ENCODE measurements at places on chromosomes 13 and 19.

DNA sequence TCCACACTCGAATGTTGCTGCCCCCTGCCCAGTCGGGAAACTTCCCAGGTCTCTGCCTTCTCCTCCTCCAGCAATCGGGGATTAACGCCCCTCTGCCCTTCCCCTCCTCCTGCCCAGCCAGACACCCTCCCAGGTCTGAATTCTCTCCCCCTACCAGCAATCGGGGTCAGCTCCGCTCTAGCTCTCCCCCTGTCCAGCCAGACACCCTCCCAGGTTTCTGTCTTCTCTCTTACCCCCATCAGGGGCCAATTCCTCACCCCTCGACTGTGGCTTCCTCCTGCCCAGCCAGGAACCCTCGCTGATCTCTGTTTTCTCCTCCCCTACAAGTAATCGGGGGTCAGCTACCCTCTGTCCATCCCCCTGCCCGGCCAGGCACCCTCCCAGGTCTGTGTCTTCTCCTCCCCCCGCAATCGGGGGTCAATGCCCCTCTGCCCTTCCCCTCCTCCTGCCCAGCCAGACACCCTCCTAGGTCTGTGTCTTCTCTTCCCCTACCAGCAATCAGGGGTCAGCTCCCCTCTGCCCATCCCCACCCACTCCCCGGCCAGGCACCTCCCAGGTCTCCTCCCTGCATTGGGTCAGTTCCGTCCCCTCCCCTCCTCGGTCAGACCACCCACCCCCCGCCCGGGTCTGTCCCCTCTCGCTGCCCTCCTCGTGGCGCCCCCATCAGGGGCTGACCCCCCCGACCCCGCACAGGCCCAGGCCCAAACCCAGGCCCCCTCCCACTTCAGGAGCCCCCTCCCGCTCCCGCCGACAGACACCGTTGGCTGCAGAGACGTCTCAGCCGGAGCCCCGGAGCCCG lies 668 bp downstream of the ZFR2 start:
- no peak for DNase-seq

DNA sequence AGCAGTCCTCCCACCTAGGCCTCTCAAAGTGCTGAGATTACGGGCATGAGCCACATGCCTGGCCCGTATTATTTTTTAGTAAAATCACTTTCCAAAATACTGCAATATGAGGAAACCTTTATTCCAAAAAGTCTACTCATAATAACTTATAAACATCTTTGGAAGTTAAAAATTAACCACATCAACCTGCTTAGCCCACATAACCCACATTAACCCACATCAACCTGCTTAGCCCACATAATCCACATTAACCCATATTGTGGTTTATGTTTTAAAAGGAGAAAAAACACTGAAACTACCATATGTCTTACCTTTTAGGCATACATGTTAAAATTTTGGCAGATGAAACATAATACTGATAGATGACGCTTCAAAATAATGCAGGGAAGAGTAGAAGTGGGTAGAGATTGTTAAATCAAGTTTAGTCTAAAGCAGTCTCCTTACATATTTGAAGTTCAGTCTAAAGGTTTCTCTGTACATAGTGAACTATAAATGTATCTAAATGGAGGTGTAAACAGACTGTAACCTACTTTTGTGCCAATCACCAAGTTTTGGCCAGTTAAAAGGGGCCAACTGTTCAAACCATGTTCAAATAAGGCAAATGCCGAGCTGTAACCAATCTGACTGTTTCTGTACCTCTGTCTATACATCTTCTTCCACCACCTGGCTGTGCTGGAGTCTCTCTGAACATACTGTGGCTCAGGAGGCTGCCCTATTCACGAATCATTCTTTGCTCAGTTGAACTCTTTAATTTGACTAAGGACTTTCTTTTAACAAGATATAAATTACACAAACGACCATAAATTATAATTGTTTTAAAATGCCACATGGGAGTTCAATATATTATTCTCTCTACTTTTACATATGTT lies 14.5 kb downstream of the KPNA3 start:
- no peak for DNase-seq

DNA sequence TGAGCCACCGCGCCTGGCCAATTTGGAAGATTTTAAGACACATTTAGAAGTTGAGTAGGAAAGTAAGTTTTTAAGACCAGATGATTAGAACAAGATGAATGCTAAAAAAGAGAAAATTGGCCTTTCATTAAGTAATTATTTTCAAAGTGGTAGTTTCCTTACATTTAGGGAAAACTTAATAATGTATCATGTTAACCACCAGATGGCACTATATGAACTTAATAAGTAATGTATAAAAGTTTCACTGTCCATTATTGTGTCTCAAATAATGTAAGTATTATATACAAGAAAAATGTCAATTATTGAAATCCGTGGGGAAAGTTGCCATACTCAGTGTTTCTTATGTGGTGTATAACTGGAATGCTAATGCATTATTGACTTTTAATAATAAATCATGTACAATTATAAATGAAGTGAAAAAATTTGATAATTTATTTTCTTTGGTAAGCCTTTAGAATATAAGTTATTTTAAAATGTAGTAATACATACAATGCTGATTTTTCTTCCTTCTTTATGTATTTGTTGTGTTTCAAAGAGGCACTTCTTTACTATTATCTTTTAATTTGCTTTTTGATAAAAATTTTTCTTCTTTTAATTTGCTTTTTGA lies 29.2 kb downstream of the COG6 start:
- DNase-seq, result peak; percentile 47

GRCh38 chr19:35608251-35608650 lies 4.3 kb upstream of the HAUS5 start:
- no peak for DNase-seq

GRCh38 chr19:48637948-48638830 lies 1.0 kb upstream of the DBP start:
- peak; percentile 51 for DNase-seq

GRCh38 chr13:79448413-79448812 lies 32.5 kb upstream of the NDFIP2 start:
- DNase-seq, result no peak

DNA sequence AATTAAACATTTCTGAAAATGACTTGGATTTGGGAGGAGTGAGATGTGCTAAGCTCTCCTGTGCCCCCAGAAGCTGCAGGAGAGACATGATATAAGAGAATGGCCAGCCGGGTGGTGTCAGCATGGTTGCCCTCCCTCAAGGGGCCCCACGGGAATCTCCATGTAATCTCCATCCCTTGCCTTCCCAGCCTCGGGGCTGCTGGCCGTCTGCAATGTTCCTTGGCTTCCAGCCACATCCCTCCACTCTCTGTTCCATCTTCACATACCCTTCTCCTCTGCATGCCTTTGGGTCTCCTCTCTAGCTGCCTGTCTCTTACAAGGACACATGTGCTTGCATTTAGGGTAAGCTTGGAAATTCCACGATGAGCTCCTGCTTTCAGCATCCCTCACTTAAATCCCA lies 172.0 kb downstream of the TSHZ3 start:
- DNase-seq, result no peak

- DNase-seq, result no peak
Measured at GRCh38 chr13:66348745-66349690, 881.1 kb downstream of the PCDH9 start.

- no peak for DNase-seq
Measured at GRCh38 chr19:9878511-9879196, 43.5 kb downstream of the PIN1 start.

DNA sequence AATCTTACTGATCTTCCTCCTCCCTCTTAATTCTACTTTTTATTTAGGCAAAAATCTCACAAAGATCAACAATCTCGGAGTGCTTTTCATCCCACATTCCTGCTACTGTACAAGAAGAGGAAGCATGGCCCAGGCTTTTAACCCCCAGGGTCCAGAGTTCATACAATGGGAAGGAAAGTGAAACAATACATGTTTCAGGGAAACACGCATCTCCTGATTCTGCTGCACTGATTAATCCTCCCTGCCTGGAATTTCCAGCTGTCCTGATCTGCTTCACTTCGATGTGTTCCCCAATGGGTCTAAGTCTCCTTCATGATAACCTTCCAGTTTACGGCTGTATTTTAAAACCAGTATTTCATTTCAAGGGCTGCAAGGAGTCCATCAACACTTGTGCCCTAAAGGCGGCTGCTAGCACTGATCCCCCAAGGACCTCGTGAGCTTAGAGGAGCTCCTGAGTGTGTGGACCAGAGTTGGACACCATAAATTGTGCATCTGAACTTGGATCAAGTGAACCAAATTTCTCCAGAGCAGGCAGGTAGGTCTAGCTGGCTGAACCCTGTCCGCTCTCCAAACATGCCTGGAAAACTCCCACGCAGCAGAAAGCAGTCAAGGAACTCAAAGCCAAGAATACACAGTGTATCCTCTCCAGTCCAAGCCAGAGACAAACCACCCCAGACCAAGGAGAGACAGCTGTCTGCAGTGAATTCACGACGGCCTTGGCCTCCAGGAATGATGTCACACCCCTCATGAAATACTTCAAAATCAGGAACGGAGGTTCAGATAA lies 44.3 kb downstream of the COL4A1 start:
- no peak for DNase-seq

- no peak for DNase-seq
Measured at GRCh38 chr13:24207841-24208667, 47.5 kb downstream of the SPATA13 start.

DNA sequence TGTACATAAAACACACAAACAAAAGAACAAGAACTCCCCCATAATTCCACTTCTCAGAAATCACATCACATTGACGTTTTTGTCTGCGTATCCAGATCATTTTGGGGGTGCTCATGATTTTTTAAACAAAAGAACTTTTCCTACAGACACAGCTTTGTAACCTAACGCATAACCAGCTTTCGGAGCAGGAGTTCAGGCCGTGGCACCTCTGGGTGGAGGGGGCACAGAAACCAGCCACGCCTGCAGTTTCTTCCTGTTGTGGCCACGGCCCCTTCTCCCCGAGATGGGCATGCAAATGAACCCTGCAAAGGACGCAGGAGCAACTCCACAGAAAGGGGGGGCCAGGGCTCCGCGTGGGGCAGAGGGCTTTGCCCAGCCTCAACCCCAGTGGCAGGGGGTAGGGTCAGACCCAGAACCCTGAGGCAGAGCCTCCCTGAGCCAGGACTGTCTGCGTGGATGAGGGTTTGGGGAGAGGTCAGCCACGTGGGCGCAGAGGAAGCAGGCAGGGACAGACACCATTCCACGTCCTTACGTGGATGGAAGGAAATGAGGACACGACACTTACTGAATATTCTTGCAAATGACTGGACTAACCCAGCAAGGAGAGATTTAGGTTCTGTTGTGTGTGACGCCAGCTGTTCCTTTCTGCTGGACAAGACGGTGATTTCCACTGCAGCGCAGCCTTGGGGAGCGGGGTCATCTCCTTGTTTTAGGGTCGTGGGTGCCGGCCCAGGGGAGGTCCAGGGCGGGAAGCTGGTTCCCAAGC lies 64.4 kb downstream of the RASA3 start:
- DNase-seq, result no peak

- DNase-seq, result no peak
Measured at GRCh38 chr19:48239582-48240141, 16.1 kb downstream of the CARD8 start.
